ENCODE measurements at places on chromosomes 3 and 15. TPM values are rescaled to one million over a fixed set of nuclear protein-coding genes. Genes with fewer than 3 reads are reported as not detected.

Gene CYP8B1
- not detected for polyA plus RNA-seq

Gene FBXL2
- 7.2 TPM for polyA plus RNA-seq

Gene KCNMB3
- polyA plus RNA-seq, result 0.49 TPM

Gene MINDY4B
- polyA plus RNA-seq, result not detected

Gene XXYLT1
- 5.5 TPM for polyA plus RNA-seq

Gene HTR3E
- polyA plus RNA-seq, result not detected
